A172 (cell line): ENCODE measurements at places on chromosomes 3 and 15. TPM values are rescaled to one million over a fixed set of nuclear protein-coding genes. Genes with fewer than 3 reads are reported as not detected.

DNA sequence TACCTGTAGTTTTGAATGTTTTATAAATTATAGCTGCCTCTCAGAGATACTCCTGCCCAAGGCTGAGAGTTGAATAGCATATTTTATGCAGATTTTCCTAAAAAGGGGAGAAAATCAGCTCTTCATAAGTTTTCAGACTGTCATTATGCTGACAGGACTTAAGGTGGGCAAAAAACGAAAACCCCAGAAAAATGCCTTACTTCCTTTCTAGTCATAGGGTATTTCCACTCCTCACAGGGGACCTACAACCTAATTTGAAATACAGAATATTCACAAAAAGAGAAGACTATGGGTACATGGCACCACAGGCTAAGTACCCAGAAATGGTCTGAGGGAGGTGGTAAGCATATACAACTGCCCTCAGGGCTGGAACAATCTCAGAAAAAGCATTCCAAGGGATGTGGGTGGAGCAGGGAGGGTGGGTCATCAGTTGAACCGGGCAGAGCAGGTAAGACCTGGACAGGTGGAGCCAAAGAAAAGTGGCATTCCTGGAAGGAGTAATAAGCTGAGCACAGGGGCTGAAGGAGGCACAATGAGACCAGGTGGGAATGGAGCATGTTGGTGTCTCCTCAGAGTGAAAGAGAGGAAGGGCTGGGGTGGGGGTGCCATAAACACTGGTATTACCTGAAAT is 10.6 kb upstream of the OXSR1 start:
- DNase-seq: no peak

- DNase-seq: no peak
These were observed 668 bp downstream of the THRB start for GRCh38 chr3:24493746-24494617.

DNA sequence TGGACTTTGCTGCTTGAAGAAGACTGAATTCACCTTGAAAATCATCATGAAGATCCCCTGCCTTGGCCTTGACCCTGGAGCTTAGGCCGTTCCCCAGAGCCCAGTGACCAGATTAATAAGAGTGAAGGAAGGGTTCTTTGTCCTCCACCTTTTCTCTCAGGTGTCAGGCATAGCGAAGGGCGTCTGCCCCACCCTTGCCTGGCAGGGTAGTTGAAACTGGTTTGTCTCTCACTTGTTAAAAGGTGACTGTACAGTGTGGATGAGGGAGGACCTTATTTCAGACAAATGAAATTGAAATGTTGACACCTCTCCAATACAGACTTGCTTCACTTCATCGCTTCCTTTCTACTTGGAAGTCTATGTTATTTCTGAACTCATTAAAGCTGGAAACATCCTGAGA is 223.7 kb upstream of the BHLHE40 start:
- no peak for DNase-seq

DNA sequence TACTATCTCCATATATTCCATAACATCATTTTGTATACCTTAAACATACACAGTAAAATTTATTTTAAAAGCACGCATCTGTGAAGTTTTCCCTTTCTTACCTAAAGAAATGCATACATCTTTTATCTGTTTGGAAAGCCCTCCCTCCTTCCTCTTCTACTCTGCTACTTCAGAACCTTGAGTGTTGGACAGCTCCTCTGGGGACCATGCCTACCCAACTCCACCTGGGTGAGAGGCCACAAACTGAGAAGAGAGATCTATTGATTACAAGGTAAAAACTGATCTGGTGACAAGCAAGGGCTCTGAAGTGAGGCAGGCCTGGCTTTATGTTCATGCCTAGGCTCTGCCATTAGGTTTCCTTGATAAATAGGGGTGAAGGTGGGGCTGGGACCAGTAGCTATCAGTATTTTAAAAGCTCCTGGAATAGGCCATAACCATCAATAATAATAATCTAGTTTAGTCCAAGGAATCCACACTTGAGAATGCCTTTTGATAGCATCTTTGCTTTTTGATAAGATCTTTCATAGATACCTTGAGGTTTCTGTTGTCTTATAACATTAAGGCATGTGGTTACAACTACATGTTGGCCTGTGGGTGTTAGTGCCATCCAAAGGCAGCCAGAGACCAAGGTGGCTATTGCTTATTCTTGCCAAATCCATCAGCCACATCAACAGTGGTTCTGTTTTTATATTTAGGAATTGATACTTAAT is 148.8 kb downstream of the KCNMB2 start:
- no peak for DNase-seq

DNA sequence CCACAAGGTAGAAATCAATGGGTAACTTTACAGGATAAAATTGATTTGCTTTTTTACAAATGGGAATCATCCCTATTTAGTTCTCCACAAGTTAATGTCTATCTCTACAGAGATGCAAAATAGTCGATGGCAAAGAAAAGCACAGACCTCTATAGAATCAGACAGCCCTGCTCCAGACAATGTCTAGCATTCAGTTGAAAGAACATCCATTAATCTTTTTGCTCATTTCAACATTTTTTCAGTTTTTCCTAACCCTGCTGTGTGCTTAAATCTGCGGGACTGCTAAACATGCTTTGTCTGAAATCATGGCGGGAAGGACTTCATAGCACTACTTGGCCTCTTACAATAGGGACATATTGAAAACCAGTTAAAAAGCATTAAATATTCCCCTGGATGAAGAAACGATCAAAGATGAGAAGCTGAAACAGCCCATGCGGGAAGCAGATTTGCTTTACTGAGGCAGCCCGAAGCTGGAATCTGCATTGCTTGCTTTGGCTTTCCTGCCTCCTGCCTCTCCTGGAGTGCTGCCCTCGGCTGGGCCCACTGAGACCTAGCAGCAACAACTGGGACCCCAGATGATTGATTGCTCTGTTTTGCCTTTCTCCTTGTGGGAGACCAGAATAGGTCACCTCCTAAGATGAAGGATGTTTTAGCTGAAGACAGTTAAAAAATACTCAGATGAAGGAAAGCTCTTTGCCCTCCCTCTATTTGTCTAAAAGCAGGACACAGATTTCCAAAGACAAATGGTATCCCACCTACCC is 38.5 kb upstream of the RASGRP1 start:
- no peak for DNase-seq

GRCh38 chr3:46168583-46169345 is 39.3 kb downstream of the CCR1 start:
- DNase-seq: no peak

- DNase-seq: no peak
These were observed at the start of gene CAV3 for GRCh38 chr3:8733332-8734094. TSS of gene CAV3 (plus strand) at chr3:8733802. CDS start at chr3:8733877, 75 bp downstream.

- DNase-seq: peak; percentile 39
These were observed 513.7 kb downstream of the FOXP1 start for GRCh38 chr3:71069797-71070196.

DNA sequence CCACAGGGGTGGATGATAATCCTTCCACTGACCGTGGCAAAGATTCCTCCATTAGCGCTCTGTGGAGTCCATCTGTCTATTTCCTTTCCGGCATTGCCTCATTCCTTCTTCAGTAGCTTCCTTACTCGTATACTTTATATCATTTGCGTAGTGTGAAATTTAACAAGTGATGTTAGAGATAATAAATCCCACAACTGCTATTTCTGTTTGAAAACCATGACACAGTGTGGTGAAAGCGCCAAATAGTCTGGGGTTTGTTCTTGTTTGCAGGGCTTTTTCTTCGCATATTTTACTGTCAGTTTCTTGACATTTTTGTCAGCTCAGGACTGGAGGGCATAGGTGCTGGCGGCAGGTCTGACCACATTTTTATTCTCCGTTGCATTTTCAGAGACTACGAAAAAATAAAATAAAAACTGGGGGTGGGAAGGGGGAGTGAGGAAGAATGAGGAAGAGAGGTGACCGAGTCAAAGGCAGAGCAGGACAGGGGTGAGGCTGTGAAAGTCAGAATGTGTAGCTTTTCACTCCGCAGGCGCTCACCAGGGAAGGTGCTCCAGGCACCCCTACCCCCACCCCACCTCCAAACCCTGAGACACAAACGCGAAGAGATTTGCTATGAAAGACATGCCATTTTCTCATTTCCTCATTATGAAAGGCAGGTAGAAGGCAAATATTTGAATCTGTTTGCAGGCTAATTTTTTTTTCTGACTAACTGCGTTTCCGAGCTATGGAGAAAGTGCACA is 965.0 kb downstream of the MCTP2 start:
- peak; percentile 14 for DNase-seq

DNA sequence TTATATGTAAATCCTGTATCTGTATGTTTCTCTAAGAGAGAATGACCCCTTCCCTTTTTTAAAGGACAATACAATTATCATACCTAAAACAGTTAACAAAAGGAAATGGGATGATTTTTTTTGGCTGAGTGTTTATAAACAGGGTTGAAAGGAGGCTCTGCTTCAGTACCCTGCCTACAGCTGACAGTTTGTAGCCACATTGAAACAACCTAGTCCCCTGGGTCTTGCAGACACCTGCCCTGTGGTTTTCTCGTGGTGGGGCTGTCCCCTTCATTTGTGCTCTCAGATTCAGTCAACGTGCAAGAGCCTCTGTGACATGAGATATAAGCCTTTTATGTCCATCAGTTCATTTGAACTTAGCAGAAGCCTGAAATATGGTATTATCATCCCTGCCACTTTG is 2.3 kb upstream of the HMCES start:
- no peak for DNase-seq

DNA sequence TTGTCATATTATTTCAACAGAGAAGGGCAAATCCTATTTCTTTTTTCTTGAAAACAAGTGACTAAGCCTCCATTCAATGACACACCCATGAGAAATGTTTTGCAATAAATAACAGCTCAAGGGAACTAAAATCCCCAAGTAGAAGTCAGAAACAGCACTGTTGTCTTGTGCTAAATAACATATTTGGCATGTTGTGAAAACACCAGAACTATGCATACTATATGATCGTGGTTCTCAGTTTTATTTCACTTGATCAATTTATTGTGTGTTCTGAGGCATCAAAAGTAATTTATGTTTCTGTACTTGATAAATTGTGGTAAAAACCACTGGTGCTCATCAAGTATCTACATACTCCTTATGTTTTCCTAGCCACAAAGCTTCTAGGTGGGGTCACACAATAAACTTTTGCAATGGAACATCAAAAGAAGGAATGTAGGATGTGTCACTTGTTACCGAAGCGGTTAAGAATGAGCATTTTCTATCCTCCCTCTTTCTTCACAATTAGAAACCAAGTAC is 691.7 kb upstream of the CBLB start:
- DNase-seq: peak; percentile 89

GRCh38 chr3:129266651-129267050 is 12.0 kb upstream of the HMCES start:
- no peak for DNase-seq

DNA sequence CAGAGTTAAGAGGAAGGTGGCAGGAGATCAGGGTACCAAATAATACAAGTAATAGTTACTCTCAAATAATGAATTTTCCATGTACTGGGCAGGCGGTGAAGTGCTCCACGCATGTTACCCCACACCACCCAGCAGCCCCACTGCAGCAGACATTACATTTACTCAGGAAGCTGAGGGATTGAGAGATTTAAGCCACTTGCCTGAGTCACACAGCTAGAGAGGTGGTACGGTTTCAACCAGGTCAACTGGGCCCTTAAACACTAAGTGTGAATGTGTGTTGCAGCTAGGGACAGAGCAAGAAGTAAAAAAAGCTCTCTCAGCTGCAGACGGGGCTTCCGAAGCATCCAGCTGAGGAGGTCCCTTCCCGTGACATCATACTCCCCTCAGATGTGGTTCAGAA is 91.3 kb downstream of the PRICKLE2 start:
- no peak for DNase-seq

The TMEM43 gene
- 117 and 132 TPM in 2 replicates for total RNA-seq

The NDN gene
- total RNA-seq: not detected in 2 replicates

The PROK2 gene
- not detected in 2 replicates for total RNA-seq

The PP2D1 gene
- total RNA-seq: not detected in 2 replicates

The ATP6V1A gene
- total RNA-seq: 109 and 111 TPM in 2 replicates

The BCHE gene
- total RNA-seq: 31.1 and 40.3 TPM in 2 replicates

The ANKRD34C gene
- total RNA-seq: not detected in 2 replicates
